ENCODE measurements at places on chromosomes 12 and 14.

DNA sequence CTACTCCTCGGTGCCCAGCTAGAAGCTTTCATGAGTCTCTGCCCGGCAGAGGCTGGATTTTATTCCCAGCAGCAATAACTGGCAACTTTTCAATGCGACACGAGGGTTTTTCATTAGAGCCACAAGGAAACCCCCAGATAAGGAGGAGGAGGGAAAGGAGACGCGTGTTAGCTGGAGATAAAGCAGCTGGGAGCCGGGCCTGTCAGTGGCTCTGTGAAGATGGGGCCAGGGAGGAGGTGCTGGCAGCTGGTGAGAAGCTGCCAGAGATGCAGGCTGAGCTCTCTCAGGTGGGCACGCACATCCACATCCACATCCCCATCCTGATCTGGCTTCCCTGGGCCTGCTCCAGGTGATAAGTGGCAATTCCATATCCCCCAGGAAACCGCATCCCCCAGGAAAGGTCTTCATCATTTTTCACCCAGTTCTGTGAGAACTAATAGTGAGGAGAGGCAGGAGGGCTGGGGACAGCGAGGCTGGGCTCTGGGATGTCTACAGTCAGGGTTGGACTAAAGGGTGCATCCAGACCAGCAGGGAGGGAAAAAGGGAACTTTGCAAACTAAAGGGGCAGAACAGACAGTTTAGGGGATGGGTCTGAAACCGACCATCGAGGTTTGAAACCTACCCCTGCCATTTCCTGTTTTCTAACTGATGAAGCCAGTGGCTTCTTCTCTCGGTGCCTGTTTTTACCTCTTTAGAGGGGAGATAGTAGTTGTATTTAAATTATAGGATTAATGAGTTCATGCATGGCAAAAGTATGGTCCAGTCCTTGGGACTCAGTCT lies 413.2 kb downstream of the DPF3 start:
- DNase-seq = no peak

DNA sequence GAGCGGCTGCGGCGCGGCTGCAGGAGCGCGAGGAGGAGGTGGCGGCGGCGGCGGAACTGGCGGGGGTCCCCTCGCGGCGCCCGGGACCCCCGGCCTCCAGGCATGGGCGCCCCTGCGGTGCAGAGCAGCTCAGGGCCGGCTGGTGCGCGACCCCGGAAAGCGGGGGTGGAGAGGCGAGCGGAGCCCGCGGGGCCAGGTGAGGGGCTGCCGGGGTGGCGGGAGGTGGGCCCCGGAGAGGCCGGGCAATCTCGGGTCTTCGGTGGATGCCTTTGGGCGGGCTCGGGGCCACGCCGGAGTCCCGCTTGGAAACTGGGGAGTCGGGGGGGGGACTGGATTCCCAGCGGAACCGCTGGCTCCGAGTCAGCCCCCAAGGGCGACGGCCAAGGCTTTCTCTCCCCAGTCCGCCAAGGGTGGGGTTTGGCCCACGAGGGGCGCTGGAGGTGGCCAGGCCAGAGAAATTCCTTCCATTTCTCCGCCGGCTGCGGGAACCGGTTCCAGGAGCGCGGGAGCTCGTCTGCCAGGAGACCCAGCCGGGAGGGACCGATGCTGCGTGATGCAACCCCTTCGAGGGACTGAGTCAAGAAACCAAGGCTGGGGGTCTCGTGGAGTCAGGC lies 13.9 kb upstream of the NR4A1 start:
- DNase-seq = no peak

DNA sequence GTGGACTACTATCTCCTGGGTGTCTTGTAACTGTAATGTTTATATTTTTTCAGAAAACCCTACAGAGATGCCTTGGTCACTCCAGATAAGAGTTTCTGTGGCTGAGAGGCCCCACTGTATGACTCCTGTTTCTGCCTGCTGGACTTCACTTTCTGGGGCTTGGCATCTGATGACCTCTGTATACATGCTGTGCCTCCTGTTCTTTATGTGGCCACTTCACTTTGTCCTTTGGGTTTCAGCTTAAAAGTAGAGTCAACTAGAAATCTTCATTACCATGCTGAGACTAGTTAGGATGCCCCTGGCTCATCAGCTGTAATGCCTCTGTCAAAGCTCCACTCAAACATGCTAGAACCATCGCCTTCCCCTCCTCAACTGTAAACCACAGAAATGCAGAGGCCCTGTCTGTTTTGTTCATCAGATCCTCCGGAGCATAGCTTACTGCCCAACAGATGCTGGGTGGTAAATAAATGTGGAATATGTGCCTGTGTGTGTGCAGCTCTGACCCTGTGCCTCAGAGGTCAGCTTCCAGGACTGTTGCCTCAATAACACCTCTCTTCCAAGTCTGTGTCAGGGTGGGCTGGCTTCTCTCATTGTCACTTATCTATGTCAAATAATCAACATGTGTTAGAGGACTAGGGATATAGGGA lies 25.5 kb downstream of the ZNF664 start:
- no peak for DNase-seq

GRCh38 chr14:22379727-22380126 lies 209.3 kb downstream of the DAD1 start:
- DNase-seq = no peak

DNA sequence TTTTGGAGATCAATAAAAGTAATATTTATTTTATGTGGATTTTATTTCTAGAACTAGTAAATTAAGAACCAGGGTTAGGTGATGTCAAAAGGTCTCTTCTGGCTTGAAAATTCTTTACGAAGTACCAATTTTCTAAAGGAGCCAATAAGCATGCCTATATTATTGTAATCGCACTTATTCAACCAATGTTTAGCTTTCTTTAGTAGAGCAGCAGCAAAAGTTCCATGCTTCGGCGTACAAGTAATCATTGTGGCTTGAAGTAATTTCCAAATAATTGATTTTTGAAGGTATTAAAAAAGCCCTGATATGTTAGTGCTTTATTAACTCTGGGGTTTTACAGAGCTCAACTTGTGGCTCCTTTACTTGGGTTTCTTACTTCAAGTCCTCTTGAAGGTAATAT lies 3.4 kb downstream of the RMST start:
- DNase-seq = no peak

All from NT2/D1 (cell line).